ENCODE measurements at places on chromosomes 6 and 20.

DNA sequence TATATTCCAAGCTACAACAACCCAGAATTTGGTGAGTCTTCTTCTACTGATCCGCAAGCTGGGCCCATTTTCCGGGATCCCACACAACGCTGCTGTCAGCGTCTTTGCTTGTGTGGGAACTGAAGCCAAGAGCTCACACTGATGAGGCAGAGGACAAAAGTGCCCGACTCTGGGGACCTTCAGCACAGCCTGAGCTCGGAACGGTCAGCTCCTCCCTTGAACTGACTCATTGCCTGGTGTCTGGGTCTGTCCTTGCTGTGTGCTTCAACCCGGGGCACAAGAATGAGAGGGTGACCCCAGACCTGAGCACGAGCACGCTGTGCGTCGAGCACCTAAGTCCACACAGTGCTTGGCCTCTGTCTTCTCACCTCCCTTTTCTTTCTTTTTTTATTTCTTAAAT is 33.5 kb downstream of the DACT2 start:
- no peak for DNase-seq

GRCh38 chr6:75759207-75759606 is 10.2 kb downstream of the MYO6 start:
- DNase-seq, result no peak

DNA sequence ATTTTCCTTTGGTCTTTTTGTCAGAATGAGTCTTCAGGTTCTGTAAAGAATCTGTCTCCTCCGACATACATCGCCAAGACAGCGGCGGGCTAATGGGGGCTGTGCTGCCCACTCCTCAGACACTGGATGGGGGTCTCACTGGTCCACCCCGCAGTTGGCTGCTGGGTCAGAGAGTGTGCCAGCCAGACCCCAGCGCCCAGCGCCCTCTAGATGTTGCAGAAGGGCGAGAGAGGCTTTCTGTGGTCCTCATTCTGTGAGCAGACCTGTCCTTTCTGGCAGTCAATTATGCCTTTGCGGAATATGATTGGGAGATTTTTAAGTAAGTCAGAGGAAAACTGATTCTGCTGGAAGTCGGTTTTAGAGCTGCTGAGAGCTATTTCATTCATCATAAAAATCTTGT is 7.8 kb upstream of the CCR6 start:
- no peak for DNase-seq

- no peak for DNase-seq
These were observed 256.6 kb downstream of the TBC1D7 start for GRCh38 chr6:13071550-13072345.

Data from NCI-H510A (cell line).